Activated T-helper 9 cell treated with anti-CD3 and anti-CD28 coated beads, Interleukin-2, amount 50 U/mL, for 16 hours (primary cell): ENCODE measurements at places on chromosomes 16 and 17.

DNA sequence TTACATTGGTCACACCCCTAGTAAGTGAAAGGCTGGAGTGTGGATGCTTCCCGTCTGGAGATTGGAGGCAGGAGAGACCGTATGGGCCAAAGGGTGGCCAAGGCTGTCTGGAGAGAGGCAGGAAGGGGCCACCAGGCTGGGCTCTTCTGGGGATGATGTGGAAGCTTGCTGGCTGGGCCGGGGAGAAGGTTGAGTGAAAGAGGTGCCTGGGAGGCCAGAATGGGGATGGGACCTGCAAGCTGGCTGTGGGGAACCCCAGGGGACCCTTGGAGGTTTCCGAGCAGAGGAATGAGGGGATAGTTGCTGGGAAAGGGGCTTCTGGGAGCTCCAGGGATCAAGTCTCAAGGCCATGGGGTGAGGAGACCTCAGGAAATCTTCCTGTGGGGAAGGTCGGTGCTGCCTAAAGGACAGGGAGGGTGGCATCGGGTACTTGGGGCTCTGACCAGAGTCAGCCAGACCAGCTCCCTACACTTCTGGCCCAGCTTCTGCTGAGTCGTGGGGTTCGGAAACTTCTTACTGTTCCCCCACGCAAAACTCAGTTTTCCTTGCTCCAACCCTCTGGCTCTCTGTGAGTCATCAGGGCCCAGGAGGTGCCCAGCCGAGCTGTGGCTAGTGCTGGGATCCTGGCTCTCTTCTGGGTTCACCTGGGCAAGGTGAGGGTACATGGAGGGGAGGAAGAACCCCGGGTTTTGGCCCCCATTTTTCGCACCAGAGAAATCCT, 3.1 kb downstream of the MRC2 start:
- no peak for DNase-seq

DNA sequence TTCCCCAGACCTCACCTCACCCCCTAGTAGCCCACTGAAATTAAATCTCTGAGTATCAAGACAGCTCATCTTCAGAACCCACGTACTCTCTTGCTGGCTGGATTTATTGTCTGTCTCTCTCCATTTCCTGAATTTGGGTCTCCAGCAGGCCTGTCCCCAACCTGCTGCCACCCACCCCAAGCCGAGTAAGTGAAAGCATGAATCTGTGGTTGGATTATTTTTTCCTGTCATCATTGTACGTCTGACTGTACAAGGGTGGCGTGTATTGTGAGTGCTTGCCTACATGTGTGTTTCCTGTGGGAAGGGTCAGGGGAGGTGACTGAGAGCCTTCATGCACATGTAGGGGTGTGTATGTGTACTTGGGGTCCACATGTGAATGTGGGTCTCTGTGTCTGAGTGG, 5.4 kb downstream of the TNP2 start:
- DNase-seq, result no peak

GRCh38 chr17:3474212-3474611, 1.6 kb upstream of the ASPA start:
- no peak for DNase-seq

GRCh38 chr16:53061701-53062159, 6.9 kb downstream of the CHD9 start:
- DNase-seq, result no peak

GRCh38 chr16:54233615-54234014, 53.0 kb downstream of the IRX3 start:
- no peak for DNase-seq

DNA sequence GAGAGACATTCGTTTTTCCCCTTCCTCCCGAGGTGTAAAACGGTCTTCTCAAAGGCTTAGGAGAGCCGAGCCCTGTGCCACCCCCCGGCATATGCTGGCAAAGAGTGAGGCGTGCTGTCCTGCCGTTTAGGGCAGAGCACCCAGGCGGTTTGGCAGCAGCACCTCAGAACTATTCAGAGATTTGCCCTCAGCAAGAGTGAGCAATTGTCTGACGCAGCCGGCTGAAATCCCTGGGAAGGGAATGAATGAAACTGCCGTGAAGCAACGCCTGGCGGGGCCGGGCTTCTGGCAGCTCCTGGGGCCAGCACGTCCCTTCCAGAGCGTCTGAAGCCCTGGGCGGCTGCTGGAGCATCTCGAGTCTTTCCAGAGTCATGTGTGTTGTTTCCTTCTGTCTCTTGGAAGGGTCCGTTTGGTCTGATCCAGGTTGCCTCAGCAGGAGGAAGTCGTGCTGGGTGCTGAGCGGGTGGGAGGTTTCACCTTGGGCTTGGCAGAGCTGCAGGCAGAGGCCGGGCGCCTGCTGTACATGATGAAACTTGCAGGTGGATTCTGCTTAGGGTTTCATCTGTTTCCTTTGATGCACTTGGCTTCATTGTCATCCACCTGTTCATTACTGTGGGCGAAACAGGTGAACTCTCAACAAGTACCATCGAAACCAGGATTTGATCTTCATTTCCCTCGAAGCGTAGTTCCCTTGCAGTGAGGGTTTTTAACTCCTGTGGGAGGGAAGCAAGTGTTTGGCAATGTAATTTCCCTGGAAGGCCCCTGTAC, 35.4 kb downstream of the TBCD start:
- DNase-seq, result no peak

- no peak for DNase-seq
Observed at GRCh38 chr16:89383095-89384003, 107.0 kb downstream of the ANKRD11 start.

DNA sequence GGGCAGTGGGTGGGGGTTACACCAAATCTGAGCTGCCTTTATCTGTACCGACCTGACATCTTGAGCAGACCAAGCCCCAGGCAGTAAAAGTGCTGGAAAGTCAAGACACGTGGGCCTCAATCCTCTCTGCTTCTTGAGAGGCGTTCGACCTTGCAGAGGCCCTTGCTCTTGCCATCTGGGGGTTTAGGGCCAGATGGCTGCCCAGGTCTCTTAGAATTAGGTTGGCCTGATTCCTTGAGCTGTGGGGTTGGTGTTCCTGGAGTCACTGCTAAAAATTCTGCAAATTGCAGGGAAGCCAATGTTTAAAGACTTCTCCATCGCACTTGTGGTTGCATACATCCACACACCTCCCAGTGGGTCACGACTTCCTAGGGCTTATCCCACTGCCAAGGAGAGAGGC, 238.2 kb upstream of the ASIC2 start:
- DNase-seq, result no peak

GRCh38 chr17:54452666-54453348, 447.8 kb upstream of the TOM1L1 start:
- DNase-seq, result no peak

DNA sequence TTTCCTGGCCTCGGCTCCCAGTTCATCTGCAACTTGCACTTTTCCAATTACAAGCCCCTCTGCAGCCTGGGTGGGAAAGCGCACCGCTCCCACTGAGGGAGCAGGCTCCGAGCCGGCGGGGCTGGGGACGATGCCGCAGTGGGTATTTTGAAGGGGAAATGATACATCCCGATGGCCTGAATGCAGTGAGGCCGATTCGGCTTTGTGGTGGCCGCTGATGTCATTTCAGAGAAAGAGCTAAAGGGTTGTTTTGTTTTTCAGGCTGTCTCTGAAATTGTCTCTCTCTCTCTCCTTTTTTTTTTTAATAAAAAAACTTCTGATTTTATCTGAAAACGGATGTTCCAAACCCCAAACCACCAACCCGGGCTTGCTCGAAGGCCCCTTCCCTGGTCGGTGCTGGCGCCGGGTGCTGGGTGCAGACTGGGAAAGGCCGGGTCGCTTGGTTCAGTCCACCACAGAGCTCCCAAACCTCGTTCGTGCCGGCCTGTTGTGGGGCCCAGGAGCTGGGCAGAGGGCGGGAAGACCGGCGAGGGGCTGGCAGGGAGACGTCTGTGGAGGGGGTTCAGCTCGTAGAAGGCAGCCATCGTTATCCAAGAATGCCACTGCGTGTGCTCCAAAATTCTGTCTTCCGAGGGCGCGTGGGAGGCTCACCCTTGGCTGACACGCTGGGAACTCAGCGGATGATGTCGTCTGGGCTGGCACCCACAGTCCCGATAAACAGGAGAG, 102.8 kb downstream of the FOXL1 start:
- DNase-seq, result no peak

DNA sequence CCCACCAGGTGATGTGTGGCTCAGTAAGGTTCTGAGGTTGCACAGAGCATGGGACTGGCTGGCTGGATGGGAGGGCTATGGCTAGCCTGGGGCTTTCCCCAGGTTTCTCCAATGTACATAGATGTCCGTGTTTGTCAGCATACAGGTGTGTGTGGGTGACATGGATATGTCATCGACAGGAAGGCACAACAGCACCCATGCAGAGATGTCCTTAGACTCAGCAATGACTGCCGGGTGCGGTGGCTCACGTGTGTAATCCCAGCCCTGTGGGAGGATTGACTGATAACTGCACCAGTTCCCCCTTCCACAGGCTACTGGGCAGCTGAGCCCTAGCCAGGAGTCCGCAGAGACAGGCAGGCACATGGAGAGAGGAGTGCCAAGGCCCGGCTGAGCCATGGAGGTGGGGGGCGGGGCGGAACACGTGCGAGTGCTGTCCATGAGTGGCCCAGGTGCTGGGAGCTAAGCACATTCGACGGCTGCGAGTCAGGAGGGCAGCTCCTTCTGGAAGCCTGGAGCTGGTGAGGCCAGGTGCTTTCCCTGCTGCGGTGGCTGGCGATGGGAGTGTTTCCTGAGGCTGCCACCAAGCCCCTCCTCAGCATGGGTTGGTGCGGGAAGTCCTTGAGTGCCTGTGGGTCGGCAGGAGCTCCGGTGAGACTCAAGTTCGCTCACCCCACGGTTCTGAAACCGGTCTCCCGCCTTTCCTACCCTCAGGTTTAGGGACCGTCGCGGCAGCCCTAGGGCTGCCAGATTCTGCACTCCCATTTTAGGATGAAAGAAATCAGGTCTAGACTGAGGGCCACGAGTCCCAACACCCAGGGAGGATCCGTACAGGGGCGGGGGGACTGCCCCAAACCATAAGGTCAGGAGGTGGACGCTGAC, 858 bp upstream of the ASPSCR1 start:
- DNase-seq, result no peak

- no peak for DNase-seq
Observed at GRCh38 chr16:83301971-83302370, 505.8 kb upstream of the HSBP1 start.

DNA sequence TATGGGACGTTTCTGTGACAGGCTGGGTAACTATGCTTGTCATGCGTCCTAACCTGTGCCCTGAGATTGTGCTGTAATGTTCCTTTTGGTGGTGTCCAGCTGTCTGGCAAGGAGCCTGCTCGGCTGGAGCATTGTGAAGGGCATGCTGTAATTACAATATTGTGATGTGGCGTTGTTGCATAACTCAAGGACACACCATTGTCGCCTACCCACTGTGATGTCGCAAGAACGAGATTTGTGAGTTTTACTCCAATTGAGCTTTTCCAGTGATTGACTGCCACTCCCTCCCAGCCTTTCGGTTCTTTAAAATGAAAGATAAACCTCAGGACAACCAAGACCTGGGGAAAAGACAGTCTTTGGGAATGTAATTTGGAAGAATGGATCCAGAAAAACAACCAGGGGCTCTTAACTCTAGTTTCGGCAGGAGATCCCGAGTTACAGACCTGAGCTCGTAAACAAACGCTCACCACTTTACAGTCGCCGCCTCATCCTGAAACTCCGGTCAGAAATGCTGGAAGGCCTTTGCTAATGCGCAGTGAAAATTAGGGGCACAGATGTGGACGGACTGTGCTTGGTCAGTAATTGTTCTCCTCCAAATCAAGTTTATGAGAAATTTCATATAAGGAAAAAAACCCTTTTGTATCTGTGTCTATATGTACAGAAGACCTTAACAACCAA, 1.3 kb downstream of the ZNF750 start:
- DNase-seq, result no peak

DNA sequence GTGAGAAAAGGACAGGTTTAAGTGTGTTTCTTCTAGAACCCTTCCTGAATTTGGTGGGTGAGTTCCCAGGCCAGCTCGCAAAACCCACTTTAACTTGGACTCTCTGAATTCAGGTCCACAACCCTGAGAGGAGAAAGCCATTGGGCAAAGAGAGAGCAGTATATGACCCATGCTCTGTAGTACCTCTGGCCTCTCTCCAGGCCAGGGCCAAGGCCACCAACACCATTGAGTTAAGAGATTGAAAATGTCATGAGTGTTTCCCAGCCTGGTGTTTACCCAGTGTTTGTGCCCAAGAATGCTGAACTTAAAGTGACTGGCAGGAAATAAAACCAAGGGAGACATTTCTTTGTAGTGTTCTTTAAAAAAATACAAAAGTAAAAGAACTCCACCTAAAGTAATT, 410.4 kb upstream of the CDH5 start:
- DNase-seq, result no peak

- DNase-seq, result no peak
Observed at GRCh38 chr16:84307209-84307954, 12.7 kb downstream of the WFDC1 start.

DNA sequence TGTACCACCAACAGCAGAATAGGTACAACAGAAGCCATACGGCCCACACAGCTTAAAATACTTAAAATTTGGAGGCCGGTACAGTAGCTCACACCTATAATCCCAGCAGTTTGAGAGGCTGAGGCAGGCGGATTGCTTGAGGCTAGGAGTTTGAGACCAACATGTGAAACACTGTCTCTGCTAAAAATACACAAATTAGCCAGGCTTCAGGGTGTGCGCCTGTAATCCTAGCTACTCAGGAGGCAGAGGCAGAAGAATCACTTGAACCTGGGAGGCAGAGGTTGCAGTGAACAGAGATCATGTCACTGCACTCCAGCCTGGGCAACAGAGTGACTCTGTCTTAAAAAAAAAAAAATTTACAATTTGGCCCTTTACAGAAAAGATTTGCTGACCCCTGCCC, 17.0 kb downstream of the GFOD2 start:
- no peak for DNase-seq

DNA sequence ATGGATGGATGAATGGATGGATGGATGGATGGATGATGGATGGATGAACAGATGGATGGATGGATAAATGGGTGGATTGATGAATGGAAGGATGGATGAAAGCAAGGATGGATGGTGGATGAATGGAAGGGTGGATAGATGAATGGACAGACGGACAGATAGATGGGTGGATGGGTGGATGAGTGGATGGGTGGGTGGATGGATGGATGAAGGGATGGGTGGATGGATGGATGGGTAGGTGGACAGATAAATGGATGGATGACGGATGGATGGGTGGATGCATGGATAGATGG, 14.9 kb downstream of the SRL start:
- no peak for DNase-seq

GRCh38 chr17:77323413-77324171, 182.8 kb downstream of the SEC14L1 start:
- DNase-seq, result no peak

GRCh38 chr17:78419970-78420815, 41.7 kb downstream of the PGS1 start:
- no peak for DNase-seq

DNA sequence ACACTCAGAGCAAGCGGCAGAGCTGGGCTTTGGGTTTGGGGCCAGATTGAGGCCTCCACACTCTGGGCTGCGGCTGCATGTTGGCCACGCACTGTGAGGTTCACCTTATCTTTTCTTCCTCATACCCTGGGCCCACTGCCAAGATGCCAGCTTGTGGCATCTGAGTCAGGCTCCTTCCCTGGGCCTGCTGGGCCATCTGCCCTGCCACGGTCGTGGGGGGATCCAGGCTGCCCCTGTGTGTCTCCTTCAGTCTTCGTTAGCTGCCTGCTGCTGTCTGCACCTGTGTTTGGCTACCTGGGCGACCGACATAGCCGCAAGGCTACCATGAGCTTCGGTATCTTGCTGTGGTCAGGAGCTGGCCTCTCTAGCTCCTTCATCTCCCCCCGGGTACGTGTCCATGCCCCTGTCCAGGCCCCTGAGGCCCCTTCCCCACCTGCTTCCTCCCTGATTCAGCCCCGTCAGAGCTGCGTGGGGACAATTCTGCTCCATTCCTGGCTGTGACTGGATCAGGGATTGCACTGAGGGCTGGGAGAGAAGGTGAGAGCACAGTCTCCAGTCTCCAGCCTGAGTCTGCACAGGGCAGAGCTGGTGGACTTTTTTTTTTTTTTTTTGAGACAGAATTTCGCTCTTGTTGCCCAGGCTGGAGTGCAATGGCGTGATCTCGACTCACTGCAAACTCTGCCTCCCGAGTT, 11.2 kb downstream of the SPNS3 start:
- no peak for DNase-seq
